ENCODE measurements at places on chromosomes 3 and 15. TPM values are rescaled to one million over a fixed set of nuclear protein-coding genes. Genes with fewer than 3 reads are reported as not detected.

- DNase-seq: no peak
Observed at GRCh38 chr3:99562990-99563607, 75.3 kb upstream of the COL8A1 start.

Gene ZNF660
- 2.6 TPM for total RNA-seq

DNA sequence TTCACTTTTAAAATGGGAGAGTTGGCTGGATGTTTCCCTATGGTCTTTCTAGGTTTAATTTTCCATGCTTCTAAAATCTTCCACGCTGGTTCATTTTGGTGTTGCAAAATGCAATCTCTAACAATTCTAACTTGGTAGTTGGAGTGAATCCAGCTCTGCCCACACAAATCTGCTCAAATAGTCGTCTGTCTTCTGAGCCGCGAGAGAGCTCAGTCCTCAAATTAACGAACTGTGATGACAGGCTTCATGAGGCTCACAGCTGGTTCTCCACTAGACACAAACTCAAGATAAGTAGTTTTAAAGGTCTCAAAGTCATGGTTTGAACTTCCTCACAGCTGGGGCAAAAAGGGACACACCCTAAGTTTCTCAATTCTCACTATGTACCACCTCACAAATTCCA lies 178.6 kb upstream of the LYSMD4 start:
- DNase-seq: no peak

- DNase-seq: no peak
Observed at GRCh38 chr15:22795206-22796063, 9.0 kb downstream of the NIPA1 start.

DNA sequence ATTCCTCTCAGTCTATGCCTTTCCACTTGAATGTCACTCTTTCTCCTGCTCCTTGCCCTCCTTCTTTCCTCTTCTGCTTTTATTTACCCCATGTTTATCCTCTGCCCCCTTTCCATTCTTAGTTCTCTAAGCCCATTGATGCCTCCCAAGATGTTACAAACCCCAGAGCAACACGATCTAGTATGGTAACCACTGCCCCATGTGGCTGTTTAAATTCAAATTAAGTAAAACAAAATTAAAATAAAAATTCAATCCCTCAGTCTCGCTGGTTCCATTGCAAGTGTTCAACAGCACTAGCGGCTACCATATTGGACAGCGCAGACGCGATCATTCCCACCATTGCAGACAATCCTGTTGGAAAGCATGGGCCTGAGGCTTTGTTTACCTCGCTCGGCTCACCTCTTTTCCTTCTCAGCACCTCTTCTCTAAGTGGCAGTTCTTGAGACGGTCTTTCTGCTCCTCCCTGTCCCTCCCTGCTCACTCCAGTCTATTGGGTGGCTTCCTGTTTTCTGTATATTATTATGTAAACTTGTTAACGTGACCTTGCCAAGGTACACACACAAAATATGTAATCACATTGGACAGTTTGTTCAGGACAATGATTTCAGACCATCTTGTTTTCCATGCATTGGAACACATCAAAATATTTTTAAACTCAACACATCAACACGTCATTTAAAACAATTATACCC lies 21.8 kb upstream of the CA12 start:
- no peak for DNase-seq

Gene TLR9
- total RNA-seq: not detected

- no peak for DNase-seq
Observed at GRCh38 chr3:127013758-127014535, 31.0 kb downstream of the PLXNA1 start.

DNA sequence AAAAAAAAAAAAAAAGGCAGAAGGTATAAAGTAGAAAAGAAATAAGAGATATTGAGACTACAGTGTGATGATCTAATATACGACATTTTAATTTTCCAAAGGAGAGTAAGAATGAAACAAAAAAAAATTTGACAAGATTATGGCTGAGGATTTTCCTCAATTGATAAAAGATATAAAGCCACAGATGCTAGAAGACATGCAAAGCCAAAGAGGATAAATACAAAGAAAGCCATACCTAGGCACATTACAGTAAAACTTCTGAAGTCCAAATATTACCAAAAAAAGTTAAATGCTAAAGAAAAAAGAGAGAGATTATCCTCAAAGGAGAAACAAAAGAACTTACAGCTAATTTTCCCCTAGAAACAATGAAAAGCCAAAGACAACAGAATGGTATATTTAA lies 20.3 kb upstream of the SUSD5 start:
- no peak for DNase-seq

- no peak for DNase-seq
Observed at GRCh38 chr3:31495971-31496665, 36.6 kb upstream of the STT3B start.

DNA sequence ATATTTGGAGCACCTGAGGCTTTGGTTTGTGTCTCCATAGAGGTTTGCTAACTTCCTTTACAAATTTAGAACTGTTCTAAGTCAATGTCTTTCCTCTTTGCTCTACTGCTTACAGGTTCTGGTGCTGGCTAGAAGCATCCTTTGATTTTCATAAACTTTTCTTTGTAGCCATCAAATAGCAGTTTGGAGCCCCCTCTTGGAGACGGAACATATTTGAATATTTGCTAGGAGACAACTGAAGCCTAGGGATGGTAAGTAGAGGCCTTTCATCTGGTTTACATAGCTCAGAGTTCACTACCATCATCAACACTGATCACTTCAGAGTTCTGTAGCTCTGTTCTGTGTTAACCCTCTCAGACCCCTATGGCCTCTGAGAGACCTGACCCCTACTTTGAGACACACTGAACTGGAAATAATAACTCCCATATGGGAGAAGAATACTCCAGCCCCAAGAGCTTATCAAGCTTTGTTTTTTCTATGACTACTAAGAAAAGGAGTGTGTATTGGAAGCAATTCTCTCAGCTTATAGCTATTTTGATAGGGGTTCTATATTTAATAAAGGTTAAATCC lies 420.4 kb downstream of the EPHA3 start:
- DNase-seq: no peak

Gene SKOR1
- not detected for total RNA-seq

GRCh38 chr3:155960060-155960459 lies 89.6 kb downstream of the GMPS start:
- no peak for DNase-seq

- peak; percentile 55 for DNase-seq
Observed at GRCh38 chr15:65980824-65981456, 111.6 kb downstream of the RAB11A start.

Gene SERINC4
- total RNA-seq: not detected

GRCh38 chr3:194287374-194287773 lies 63.8 kb downstream of the CPN2 start:
- no peak for DNase-seq

GRCh38 chr3:188581792-188582191 lies 427.8 kb downstream of the LPP start:
- no peak for DNase-seq

DNA sequence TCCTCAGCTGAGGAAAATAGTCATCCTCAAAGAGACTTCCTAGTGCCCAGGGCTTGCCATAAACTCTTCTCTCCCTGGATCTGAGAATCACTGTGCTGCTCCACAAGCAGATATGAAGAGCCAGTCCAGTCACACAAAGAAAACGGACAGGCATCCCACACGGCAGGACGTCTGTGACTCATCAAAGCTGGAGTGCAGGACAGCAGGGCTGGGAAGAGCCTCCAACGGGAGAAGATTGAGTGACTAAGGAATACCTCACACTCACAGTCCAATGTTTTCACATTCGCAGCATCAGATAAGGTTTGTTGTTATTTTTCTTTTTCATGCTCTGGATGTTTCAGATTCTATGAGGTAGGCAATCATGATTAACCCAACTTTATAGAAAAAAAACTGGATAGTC lies 57.8 kb downstream of the NEK10 start:
- DNase-seq: peak; percentile 92

GRCh38 chr3:23649448-23649847 lies 156.3 kb upstream of the UBE2E1 start:
- DNase-seq: no peak

DNA sequence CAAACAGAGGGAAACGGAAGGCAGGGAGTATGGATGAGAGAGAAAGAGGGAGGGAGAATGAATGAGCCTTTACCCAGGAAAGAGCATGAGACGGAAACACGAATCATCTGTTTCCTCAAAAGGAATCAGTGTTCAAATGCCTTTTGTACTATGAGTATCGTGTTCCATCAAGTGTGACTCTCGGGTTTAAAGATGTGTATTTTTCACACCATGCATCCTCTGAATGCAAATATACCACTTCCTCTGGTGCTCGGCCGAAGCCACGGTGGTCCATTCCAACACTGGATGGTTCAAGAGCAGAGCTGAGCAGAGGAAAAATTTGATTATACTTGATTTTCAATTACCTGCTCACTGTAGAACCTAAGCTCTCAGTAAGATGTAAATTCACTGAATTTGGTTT lies 505.1 kb downstream of the MECOM start:
- DNase-seq: no peak

GRCh38 chr3:106184540-106185457 lies 316.0 kb upstream of the CBLB start:
- no peak for DNase-seq

Gene GABRR3
- not detected for total RNA-seq

Gene PRR23C
- not detected for total RNA-seq

- DNase-seq: no peak
Observed at GRCh38 chr3:38641461-38642110, 7.9 kb downstream of the SCN5A start.

- peak; percentile 76 for DNase-seq
Observed at GRCh38 chr3:72679540-72680198, 168.6 kb downstream of the SHQ1 start.

Gene ZNF501
- total RNA-seq: 4.4 TPM

DNA sequence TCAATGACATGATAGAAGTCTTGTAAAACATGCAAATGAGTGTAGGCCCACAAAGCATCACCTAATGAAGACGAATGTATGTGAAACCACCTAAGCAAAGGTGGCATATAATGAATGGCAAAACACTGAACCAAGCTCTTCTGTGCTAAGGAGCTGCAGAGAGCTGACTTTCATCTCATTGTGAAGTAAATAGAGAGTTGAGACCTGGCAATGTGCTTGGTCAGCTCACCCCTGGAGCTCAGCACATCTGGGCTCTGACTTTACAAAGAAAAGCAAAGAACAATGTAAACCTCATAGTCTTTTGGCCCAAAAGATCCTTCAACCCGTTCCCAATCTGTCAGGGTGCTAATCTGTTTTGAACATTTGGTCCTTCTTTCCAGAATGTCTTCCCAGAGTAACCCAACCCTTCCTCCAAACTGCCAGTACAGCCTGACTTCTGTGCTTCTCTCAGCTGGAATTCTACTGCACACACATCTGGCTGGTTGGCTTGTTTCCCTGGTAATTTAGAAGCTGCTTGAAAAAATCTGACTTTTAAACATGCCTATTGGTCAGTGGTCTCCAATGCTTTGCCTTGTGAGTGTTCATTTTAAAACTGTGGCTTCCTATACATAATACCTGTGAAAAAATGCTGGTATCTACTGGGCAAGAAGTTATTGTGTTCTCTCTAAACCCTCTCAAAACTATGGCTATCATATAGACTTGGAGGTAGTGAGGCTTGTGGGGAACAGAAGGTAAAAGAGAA lies 101.7 kb downstream of the CD200R1L start:
- no peak for DNase-seq

Gene B3GALNT1
- total RNA-seq: 23.1 TPM

Data from SJSA1 (cell line).